ENCODE measurements at places on chromosomes 7 and 10. TPM values are rescaled to one million over a fixed set of nuclear protein-coding genes. Genes with fewer than 3 reads are reported as not detected.

GRCh38 chr10:61399406-61399805, 53.8 kb downstream of the TMEM26 start:
- H3K36me3 ChIP-seq = no peaks in the 10 kb centered on the region
- no peak overlapping the region for H3K4me3 ChIP-seq
- H3K4me1 ChIP-seq = peaks cover 13% of the 10 kb centered on the region
- H3K27ac ChIP-seq = no peak overlapping the region
- no peak for DNase-seq
- no peaks in the 10 kb centered on the region for H3K27me3 ChIP-seq

DNA sequence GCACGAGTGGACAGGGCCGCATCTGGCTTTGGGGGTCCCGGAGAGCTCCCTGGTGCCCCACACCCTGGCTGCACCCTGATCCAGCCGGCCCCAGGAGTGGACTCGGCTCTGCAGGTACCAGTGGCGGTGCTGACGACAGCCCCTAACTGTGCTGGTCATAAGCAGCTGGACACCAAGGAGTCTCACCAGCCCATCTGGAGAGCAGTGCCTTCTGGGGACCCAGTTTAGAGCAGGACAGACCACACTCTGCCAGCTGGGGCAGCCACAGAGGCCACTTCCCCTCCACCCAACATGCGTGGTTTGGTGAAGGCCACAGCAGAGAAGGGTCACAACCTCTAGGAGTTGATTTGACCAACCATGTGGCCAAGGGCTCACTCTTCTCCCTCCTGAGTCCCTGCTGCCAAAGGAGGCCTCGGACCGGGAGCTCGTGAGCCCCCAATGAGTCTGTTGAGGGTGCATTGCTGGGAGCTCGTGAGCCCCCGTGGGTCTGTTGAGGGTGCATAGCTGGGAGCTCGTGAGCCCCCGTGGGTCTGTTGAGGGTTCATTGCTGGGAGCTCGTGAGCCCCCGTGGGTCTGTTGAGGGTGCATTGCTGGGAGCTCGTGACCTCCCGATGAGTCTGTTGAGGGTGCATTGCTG, 16.0 kb upstream of the INPP5A start:
- H3K27ac ChIP-seq = no peak overlapping the region
- H3K27me3 ChIP-seq = peaks cover 6% of the 10 kb centered on the region
- no peak overlapping the region for H3K4me3 ChIP-seq
- H3K36me3 ChIP-seq = no peaks in the 10 kb centered on the region
- DNase-seq = no peak

DNA sequence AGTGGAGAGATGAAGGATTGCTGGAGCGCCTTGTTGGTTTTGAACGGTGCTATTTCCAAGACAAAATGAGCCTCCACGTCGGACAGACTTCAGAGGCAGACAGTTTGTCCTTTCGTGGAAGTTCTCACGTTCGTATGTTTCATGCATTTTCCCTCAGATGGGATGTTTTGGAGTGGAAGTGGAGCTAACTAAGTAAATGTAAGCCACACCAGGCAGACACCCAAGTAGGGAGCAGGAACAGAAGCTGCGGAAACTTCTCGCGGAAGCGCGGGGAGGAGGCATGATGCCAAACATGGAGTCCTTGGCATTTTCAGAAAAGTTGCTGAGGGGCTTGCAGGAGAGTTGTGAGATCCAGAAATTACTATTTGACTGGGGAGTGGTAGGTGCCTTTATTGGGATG, 145.6 kb upstream of the PRR15 start:
- no peak overlapping the region for H3K4me3 ChIP-seq
- no peaks in the 10 kb centered on the region for H3K36me3 ChIP-seq
- no peak overlapping the region for H3K27ac ChIP-seq

DNA sequence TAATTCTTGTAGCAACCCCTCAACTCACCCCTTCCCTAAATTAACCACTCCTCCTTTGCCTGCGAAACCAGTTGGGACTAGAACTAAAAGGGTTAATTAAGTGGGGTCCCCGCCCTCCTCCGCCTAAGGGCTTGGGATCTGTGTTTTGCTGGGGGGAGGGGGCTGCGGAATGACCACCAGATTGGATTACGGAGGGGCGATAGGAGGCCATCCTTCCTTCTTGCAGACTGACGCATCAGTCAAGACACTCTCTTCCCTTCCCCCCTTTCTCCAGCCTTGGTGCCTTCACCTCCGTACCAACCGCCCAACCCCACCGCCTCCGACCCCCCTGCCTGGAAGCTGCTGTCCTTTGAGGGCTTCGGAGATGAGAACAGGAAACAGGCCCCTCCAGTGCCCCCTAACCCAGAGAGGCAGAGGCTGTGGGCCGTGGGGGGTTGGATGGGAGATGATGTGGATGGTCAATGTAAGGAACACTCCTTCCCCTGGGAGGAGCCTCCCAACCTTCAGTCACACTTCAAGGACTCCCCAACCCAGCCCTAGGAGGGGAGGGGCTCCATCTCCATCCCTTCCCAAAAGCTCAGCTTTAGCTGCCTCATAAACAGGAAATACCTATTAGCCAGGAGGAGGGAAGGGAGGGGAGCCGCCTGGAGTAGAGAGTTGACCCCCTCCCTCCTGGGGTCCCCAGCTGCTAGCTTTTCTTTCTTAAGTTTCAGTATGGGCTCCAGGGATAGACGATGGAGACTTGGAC, 997 bp upstream of the LDB1 start:
- H3K36me3 ChIP-seq = no peaks in the 10 kb centered on the region
- H3K4me3 ChIP-seq = peak overlapping the region; percentile 91
- peak overlapping the region; percentile 81 for H3K27ac ChIP-seq
- no peak for DNase-seq

DNA sequence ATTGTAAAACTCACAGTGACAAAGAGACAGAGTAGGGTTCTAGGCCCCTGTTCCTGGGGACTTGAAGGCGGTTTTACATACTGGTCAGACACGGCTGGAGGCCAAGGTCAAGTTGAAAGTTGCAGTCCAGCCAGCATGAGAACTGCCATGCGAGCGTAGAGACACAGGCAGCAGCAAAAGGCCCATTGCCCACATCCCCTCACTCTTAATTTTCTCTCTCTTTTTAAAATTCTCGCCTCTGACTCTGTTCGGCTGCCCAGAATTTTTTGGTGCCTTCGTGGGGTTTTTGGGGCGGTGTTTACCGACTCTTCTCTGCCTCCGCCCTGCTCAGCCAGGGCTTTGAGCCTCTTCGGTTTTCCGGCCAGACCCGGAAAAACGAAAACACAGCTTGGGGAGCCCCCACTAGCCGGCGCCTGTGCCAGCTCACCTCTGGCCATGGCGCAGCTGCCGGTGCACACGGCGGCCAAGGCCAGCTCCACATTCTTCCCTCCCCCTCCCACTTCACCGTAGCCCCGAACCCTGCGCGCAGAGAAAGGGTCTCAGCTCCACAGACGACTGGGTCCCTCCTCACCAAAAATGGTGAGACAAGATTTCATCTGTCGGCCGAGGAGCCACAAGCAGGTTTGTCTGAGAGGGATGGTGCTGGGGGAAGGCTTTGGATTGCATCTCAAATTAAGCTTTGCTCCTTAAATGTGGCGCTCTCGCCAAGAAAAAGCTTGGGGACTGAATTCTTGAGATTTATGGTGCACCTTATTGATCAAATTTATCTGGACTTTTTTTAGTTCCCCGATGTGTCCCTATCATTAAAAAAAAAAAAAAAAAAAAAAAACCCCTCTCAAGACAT, 2.3 kb upstream of the HOXA13 start:
- DNase-seq = peak; percentile 26
- H3K4me3 ChIP-seq = no peak overlapping the region
- H3K27me3 ChIP-seq = peaks cover 1% of the 10 kb centered on the region
- peaks cover 72% of the 10 kb centered on the region for H3K4me1 ChIP-seq
- H3K36me3 ChIP-seq = no peaks in the 10 kb centered on the region

DNA sequence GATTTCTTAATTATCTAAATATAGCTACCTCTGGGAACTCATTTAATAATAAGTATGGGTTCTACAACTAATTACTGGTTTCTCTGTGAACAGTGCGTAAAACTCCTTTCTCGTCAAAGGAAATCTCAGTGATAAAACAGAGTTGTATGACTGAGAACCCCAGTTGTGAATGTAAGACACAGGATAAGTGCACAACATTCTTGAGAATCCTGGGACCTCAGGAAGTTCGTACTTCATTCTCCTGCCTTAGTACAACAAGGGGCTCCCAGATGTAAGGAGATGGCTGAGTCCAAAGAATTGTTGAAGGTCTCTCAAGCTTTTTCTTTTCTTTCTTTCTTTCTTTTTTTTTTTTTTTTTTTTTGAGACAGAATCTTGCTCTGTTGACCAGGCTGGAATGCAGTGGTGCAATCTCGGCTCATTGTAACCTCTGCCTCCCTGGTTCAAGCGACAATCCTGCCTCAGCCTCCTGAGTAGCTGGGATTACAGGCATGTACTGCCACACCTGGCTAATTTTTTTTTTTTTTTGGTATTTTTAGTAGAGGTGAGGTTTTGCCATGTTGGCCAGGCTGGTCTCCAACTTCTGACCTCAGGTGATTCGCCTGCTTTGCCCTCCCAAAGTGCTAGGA, 12.5 kb downstream of the DENND10 start:
- peaks cover 26% of the 10 kb centered on the region for H3K36me3 ChIP-seq
- H3K4me1 ChIP-seq = peaks cover 2% of the 10 kb centered on the region
- DNase-seq = no peak
- H3K4me3 ChIP-seq = no peak overlapping the region
- no peak overlapping the region for H3K27ac ChIP-seq
- no peaks in the 10 kb centered on the region for H3K27me3 ChIP-seq

ECHDC3 gene
- polyA plus RNA-seq = 3.9 TPM

GRM3 gene
- polyA plus RNA-seq = not detected

Measured in B cell (primary cell).